ENCODE measurements at places on chromosomes 5 and 9.

GRCh38 chr5:143524338-143524945, 121.0 kb upstream of the NR3C1 start:
- DNase-seq: no peak

DNA sequence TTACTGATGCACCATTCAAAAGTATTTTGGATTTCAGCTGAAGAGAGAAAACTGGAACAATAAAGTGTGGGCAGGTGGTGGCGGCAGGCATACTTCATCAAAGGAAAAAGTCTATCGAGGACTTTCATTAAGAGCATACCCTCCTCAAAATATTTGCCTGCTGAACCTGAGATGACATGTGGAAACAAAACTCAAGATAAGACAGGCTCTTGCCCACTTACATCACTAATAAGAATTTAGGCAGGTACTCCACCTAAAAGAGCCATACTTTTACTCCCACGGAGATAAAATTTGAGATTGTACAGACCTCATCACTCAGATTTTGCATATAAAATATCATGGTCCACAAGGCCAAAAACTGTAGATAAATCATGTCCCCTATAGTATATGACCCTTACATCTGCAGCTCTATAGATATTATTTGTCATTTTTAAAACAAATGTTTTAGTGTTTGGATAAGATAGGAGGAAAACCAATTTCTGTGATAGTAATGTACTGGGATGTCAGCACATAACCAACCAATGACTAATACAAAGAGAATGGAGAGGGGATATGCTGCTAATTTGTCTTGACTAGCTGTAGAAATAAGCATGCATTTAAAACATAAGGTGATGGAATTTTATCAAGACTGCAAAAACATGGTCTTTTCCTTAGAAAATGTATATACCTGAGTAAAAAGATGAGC, 730.6 kb upstream of the ZNF608 start:
- no peak for DNase-seq

DNA sequence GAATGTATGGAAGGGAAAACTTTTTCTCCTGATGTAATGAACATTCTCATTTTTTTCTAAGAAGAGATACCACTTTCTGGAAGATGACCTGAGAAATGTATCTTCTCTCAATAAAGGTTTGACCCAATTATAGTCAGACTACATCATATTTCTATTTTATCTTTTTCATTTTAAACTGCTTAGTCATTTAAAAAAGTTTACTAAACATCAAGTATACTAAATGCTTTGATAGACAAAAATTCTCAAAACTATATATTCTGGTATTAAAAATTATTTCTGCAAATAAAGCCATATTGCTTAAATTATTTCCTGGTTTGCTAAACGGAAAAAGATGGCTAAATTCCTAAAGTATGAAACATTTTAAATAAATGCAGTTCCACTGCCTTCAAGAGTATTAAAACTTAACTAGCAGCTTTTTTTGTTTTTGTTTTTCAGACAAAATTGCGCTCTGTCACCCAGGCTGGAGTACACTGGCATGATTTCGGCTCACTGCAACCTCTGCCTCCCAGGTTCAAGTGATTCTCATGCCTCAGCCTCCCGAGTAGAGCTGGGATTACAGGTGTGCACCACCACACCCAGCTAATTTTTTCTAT, 37.1 kb downstream of the FBXW11 start:
- no peak for DNase-seq

DNA sequence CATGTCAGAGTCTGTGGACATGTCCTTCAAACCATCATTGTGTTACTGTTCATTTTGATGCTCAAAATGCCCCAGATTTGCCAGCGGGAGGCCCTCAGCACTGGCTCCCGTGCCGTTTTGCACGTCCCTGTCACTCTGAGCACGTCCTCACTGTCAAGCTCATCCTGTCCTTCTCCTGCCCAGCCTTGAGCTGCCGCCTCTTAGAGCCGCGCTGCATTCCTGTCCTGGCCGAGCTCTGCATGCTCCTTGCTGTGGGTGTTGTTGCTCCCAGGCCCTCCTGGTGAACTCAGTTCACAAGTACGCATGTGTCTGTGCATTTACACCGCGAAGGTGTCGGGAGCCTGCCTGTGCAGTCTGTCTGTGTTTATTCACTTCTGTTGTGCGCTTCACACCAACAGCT, 62.2 kb downstream of the WNK2 start:
- DNase-seq: no peak

DNA sequence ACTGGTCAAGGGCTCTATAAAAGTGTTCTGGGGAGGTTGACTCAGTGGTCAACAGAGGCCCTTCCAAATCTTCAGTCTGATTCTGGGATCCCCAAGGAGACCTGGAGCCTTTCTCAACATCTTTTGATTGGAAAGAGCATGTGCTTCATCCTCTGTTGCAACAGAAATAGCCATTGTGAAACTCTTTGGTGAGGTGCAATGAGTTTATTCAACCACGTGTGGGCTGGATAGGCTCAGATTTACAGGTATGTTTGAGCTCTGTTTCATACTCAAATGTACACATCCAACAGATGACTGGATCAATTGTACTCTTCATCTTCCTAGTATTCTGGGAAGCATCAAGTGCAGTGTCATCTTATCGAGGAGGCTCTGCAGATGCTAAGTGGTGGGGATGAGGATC, 60.5 kb downstream of the CTSL start:
- no peak for DNase-seq

DNA sequence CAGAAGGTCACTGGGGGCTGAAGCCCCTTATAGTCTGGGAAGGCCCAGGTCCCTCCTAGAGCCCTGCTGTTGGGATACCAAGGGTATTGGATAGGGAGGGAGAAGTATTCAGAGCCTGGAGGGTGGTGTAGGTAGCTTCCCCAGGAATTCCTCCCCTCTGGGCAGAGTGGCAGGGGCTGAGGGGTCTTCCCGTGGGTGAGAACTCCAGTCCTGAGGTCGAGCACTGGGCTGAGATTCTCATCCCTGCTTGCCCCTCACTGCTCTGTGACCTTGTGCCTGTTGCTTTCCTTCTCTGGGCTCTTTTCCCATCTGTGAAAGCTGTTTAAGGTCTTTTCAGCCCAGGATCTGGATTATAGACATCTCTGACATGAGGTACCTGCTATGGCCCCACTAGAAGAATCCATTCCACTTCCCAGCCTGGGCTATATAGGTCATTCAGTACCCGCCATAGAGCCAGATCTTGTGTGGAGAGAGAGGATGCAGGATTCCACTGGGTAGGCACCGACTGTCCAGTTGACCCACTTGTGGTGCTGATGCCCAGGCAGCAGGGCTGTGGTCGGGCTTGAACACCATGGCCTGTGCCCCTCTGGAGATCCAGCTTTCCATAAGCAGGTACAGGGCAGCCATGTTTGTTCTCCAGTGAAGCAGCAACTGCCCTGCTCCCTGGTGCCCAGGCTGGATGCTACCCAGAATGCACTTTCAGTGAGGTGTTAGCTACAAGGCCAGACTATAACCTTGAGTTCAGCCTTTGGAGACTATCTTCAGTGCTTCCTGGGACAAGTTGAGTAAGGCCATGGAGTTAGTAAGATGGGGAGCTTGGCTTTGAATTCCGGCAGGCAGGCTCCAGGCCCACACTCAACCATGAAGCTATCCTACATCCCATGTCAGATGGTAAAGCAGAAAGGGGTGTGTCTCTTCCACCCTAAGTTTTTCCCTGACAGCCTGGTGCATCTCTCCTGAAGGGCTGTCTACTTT, 60.1 kb downstream of the AMBP start:
- no peak for DNase-seq

DNA sequence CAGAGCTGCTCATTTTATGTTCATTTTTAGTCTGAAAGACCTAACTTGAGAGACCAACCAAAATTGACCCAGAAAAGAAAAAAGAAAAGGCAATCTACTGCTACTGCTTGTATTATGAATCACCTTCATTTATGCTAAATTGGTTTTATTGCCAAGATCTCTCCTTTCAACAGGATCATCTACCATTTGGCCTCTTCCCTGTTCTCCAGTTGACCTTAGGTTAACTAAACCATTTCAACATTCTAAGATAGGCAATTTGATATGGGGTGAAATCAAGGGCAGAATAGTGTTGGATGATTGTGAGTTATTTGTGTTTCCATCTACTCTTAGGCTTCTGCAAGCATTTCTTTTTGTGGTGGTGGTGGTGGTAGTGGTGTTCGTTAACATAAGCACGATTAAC, 48.3 kb upstream of the POU4F3 start:
- DNase-seq: no peak

DNA sequence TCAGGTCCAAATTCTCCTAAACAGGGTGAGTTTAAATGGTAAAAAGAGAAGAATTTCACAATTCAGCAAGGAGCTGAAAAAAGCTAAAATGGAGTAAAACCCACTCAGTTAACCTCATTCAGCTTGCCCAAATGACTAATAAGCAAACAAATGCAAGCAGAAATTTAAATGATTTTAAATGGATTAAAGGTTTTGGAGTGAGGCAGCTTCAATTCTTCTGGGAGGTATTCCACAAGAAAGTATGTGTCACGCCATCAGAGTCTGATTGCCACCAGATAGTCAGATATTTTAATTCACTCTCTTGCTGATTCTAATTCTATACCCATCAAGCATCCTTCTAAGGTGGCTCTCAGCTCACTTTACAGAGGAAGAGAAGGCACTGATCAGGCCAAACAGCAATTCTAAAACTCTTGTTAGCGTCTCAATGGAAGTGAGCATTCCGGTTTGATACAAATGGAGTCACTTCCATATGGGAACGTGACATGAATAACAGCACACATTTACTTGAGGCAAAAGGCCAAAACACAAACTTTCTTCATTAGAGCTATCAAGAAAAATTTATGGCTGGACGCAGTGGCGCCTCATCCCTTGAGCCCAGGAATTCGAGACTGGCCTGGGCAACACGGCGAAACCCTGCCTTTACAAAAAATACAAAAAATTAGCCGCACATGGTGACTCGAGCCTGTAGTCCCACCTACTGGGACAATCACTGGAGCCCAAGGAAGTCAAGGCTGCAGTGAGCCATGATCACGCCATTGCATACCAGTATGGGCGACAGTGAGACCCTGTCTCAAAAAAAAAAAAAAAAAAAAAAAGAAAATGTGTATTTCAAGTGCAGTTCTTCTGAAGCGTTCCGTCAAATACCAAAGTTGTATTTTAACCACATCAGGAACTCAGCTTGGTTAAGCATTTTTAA, 2.0 kb downstream of the CLK4 start:
- DNase-seq: no peak

GRCh38 chr9:64128572-64128971, 1156.4 kb downstream of the FOXD4L5 start:
- no peak for DNase-seq

GRCh38 chr9:136726631-136727191, 14.3 kb downstream of the DIPK1B start:
- no peak for DNase-seq

- no peak for DNase-seq
These were observed 209.1 kb downstream of the ADGRV1 start for GRCh38 chr5:90767710-90768109.

GRCh38 chr9:131307974-131308373, 18.5 kb downstream of the PLPP7 start:
- DNase-seq: no peak

- no peak for DNase-seq
These were observed 161.5 kb upstream of the NR4A3 start for GRCh38 chr9:99660191-99660636.

DNA sequence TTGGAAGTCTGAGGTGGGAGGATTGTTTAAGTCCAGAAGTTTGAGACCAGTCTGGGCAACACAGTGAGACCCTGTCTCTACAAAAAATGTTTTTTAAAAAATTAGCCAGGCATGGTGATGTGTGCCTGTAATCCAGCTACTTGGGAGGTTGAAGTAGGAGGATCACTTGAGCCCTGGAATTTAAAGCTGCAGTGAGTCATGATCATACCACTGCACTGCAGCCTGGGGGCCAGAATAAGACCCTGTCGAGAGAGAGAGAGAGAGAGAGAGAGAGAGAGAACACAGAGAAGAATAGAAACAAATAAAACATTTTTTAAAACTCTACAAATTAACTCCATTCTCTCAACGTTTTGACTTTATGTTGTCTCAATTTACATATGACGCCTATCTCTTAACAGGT, 111.8 kb downstream of the BARX1 start:
- no peak for DNase-seq

DNA sequence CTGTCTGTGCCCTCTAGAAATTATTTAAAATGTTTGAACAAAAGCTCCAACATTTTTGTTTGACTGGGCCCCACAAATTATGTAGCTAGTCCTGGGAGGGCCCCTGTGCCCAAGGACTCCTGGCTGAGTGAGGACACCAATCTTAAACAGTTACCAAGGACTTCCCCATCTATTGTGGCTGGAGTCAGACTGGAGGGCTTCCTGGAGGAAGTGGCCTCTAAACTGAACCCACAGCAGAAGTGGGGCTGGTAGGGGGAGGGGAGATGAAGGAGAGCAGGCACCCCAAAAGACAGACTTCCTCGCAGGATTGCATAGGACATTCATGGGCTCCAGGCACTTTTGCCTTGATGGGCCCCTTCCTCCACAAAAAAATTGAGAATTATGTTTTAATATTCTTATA, 8.1 kb downstream of the ADAMTS13 start:
- DNase-seq: no peak

DNA sequence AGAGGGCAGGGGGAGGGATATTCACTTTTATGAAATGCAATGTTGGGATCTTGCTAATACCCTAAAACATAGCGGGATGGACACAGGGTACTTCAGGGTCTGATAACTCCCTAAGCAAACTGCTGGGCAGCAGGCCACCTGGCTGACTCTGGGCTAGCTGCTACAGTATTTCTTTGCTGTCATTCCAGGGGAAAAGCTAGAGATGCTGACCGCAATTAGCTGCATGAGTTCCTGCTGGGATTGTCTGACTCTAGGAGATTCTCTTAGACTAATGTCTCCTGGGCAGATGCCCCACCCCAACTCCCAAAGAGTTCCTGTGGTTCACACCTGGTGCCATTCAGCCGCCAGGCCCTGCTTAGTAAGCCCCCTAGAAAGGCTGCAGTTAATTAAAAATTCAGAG, 69.9 kb downstream of the PSAT1 start:
- no peak for DNase-seq

- DNase-seq: no peak
These were observed 141.8 kb downstream of the ZNF354C start for GRCh38 chr5:179201986-179202385.

DNA sequence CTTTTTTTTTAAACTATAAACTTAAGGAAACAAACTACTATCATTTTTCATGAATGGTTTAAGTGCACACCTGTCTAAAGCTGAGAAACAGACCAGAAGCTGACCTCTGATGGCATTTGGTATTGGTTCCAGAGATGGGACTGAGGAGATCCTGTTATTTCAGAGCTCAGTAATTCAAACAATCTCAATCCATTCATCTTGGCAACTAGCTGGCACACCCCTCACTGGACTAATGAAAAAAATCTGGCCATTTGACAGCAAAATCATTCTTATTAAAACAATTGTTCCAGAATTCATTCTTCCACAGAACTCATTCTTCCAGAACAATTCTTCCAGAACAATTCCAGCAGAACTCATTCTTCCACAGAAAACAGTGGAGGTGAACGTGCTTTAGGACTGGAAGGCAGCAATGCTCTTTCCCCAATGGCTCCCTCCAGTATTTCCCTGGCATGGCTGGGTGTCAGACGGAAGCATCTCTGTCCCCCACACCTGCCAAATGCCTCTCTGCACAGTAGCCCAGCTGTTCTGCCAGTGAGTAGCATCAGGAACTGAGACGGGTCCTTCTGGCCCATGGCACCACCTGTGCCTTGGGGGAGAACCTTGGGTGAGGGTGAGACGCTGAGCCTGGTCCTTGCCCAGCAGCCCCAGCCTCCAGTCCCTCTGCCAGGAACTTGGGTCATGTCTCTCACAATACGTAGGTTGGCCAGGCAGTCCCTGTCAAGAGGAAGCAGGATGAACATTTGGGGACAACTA, 87.5 kb upstream of the EQTN start:
- no peak for DNase-seq

- DNase-seq: no peak
These were observed 91.8 kb upstream of the GLRA1 start for GRCh38 chr5:152016421-152016820.
